ENCODE measurements at places on chromosomes 11 and 22. TPM values are rescaled to one million over a fixed set of nuclear protein-coding genes. Genes with fewer than 3 reads are reported as not detected.

The CYTH4 gene
- polyA plus RNA-seq, result 3.9 TPM

The CNGA4 gene
- 0.26 TPM for polyA plus RNA-seq

The OR52A5 gene
- not detected for polyA plus RNA-seq

The RBMXL2 gene
- not detected for polyA plus RNA-seq

GRCh38 chr11:65911682-65912568 lies 6.9 kb downstream of the C11orf68 start:
- no peak for DNase-seq

GRCh38 chr11:84260862-84261261 lies 974.7 kb upstream of the CCDC90B start:
- no peak for DNase-seq

DNA sequence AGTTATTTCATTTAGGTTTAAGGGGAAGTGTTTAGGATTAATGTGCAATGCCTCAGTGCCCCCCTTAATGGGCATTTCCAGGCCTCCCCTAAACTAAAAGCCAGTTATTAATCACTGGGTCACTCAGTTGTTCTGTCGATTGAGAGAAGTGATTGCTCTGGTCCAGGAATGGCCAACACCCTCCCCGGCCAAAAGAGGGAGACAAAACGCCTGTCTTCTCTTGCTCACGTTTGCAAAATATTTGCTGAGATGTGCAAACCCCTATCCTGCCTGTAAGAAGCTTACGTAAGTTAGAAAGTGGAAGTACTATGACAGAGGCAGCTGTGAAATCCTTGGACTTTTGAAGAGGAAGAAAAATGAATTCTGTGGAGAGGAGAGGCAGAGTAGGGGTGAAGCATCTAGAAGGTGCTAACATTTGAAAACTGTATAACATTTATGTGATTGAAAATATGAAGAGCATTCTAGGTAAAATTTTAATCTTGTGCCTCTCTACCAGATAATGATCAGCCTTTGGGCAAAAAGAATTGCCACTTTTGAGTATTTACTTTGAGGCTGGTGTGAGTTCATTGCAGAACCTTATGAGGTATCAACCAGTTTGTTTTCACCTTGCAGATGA lies 37.7 kb downstream of the NTM start:
- DNase-seq, result no peak

DNA sequence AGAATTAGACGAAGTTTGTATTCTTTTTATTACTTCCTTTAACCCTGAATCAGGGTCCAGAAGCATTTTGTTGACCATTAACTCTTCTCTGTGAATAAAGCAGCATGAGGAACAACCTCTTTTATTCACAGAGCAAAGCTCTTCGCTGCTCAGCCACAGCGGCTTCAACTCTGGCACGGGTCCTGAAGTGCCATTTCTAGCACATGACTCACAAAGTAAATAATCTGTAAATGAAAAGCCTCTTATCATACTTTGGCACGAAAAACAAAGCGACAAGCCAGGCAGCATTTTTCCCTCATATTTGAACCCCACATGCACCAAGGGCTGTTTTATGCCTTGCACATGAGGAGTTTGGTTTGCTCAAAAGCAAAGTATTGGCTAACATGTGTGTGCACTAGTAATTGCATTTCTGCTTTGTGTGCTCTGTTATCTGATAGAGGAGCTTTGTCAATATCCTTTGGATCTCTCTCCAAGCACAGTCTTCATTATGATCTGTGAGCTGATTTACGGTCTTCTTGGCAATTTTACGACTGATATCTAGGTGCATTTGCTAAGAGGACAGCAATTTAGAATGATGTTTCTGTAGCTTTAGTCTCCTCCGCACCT lies 33.0 kb upstream of the APOBEC3A start:
- DNase-seq, result peak; percentile 46

- no peak for DNase-seq
Measured at GRCh38 chr11:86775361-86775760, 25.0 kb upstream of the PRSS23 start.

- DNase-seq, result no peak
Measured at GRCh38 chr11:120334894-120335462, 1.2 kb upstream of the ARHGEF12 start.

GRCh38 chr11:57356268-57356667 lies 18.1 kb downstream of the P2RX3 start:
- no peak for DNase-seq

DNA sequence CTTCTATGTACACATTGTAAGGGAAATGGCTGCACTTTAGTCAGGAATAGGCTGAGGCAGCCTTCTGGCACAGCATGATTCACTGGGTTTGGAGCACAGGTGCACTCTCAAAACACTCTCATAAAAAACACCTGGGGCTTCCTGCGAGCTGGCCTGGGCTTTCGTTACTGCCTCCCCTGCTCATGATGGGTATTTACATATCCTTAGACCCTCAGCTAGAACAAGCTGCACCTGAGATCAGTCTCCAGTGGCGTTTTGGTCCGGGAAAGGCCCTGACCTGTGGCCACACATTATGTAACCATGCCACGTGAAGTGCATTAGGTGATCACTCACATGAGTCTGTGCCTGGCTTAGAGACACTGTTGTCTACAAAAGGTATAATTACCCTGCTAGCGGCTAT lies 321.7 kb downstream of the TMEM135 start:
- no peak for DNase-seq

DNA sequence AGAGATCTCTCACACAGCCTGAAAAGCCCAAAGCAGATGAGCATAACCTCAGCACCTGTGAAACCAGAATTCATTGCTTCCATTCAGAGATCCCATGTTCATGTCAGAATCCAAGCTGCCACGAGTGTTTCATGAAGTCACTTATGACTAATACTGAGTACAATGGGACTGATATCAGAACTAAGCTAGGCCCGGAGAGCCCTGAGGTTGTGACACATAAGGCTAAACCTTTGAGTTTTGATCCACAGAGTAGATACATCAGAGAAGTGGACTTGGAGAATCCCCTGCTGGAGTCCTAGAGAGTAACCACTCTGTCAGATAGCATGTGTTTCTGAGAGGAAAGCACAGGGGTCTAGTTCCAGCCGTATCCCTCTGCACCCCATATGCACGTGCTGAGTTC lies 890 bp upstream of the GLYATL1 start:
- no peak for DNase-seq

DNA sequence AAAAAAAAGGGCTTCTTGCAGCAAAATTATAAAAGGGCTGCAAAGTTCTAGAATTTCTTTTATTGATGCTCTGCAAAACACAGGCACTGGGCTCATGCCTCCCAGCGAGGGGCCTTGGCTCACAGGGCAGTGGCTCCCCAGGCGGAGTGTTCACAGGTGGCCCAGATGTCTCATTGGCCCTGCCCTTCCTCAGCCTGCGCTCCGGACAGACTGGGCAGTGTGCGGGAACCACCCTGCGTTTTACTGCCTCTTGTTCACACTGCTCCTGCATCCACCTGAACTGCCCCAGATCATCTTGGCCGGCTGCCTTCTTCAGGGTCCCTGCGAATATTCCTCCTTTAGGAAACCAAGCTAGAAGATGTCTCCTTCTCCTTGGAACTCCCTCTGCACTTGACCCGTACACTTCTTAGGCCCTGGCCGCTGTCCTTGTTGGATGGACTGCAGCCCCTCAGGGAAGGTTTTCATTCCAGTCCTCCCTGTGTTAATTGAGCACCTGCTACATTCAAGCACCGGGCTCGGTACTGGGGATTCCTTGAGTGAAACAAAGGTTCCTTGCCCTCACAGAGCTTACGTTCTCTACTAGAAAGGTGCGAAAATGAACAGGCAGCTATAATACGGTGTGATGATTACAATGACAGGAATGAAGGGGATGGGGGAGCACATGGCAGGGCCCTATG lies 4.5 kb downstream of the TUBA8 start:
- no peak for DNase-seq

All from left renal pelvis (tissue), 4 donors.